Fibroblast of skin of right quadriceps (primary cell): ENCODE measurements at places on chromosomes 16 and 17.
A peak's percentile ranks its signal among the peaks of the same experiment; 100 is the strongest.

DNA sequence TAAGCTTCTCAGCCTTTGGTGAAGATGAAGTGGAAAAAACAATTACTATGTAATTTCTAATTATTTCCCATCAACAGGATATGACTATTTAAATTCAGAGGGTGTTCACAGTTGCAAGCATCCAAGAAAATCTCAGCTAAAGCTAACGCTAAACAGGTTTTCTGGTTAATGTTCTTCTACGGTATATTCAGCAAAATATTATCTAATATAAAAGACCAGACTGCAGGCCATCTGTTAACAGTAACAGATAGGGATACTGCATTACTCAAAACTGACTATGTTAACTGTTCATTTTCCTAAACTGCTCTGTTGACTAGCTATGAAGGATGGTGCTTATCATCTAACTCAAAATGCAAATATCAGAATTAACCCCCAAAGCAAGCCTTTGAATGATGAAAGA is 32.8 kb downstream of the GLG1 start:
- DNase-seq: no peak

DNA sequence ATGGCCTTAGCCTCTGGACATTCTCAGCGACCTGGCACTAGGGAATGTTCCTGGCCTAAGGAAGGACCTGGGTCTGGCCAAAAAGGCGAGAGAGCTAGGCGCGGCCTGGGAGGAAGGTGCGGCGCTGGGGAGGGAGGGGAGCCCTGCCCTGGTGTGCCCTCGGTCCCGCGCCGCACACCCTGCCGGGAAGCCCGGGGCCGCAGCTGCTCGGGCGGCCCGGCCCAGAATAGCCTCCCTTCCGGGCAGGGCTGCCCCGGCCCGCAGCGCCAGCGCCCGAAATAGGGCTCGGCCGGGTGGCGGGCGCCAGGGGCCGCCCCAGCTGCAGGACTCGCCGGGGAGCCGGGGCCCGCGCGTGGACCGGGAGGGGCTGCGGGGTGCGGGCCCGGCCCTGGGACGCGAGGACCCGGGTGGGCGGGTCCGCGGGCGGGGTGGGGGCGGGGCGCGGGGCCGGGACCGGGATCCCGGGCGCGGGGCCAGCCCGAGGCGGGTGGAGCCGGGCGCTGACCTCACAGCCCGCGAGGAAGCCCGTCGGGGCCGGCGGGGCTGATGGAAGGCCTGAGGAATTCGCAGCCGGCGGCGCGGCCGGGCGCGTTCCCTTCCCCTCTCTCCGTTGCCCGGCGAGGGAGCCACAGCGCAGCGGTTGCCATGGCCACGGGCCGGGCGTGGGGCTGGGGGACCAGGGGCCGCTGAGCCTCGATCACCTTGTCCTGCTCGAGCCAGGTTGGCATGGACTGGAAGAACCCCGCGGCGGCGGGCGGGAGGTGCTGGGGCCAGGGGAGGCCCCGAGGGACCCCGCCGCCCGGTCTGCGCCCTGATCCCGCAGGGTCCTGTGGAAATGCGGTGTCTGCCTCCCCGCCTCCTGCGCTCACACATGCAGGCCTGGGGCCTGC is 18.1 kb downstream of the SOCS3 start:
- peak; percentile 81 for DNase-seq

- peak; percentile 54 for DNase-seq
Measured at GRCh38 chr17:20926532-20926931, 116.3 kb downstream of the USP22 start.

DNA sequence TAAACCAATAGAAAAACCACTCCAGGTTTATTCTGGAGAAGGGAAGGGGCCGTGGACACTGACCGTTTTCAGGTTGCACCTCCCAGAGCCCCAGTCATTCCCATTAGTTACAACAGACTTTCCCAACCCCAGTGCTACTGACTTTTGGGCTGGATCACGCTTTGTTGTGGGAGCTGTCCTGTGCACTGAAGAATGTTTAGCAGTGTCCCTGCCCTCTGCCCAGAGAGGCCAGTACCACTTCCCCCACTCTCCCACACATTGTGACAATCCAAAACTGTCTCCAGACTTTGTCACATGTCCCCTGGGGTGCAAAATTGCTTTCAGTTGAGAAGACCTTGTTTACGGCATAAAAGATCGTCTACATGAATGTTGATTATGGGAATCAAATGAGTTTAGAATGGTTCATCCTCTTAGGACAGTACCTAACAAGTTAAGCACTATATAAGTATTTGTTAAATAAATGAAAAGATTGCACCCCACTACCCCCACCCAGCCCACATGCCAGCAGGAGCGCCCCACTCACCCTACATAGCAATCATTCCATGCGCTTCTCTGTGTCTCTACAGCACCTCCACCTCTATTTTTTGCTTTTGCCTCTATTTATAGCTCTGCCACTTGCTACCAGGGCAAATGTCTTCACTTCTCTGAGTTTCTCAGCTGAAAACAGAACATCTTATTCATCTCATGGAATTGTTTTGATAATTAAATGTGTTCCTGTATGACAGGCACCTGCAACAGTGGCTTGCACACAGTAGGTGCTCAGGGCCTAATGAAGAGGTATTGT is 104.9 kb downstream of the AXIN2 start:
- DNase-seq: no peak

DNA sequence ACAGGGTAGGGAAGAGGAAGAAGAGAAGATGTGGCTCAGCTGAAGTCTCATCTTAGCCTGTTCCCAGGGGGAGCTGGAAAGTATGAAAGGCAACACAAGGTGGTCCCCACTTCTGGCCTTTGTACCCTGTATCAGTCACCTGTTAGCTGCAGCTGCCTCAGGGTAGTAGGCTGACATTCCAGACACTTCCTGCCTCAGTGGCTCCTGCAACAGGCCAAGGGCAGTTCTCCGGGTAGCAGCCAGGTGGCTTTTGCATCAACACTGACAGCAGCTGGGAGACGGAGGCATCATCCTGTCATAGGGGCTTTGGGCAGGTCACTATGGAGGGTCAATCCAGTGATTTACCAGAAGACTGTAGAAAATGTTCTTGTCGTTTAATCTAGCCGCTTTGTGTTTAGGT is 124.0 kb downstream of the RGS9 start:
- DNase-seq: no peak

DNA sequence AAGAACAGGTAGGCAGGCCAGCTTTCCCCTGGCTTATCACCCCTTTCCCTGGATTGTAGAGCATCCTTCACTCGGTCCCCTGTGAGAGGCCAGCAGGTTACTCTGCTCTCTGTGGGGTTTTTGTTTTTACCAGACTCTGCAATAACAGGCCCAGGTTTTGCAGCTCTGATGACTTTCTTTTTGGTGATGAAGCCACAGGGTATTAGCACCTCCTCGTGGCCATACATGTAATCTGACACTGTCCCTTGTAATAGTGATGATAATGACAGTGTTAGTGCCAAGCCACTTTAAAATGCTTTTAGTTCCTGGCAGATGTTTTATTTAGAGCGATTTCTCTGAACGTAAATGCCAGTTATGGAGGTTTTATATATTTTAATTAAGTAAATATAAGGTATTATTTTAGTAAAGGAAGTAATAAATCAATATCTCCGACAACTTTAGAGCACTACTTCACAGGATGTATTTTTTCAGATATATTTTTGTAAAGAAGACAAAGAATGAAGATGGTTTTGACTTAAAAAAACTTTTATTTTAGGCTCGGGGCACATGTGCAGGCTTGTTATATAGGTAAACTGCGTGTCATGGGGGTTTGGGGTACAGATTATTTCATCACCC is 38.0 kb upstream of the CPHXL start:
- DNase-seq: peak; percentile 50

GRCh38 chr17:20103454-20104446 is 94.6 kb downstream of the SPECC1 start:
- no peak for DNase-seq

GRCh38 chr16:58516768-58517107 is 1.4 kb downstream of the SETD6 start:
- no peak for DNase-seq

- DNase-seq: no peak
Measured at GRCh38 chr16:83818276-83818675, 10.5 kb downstream of the HSBP1 start.

DNA sequence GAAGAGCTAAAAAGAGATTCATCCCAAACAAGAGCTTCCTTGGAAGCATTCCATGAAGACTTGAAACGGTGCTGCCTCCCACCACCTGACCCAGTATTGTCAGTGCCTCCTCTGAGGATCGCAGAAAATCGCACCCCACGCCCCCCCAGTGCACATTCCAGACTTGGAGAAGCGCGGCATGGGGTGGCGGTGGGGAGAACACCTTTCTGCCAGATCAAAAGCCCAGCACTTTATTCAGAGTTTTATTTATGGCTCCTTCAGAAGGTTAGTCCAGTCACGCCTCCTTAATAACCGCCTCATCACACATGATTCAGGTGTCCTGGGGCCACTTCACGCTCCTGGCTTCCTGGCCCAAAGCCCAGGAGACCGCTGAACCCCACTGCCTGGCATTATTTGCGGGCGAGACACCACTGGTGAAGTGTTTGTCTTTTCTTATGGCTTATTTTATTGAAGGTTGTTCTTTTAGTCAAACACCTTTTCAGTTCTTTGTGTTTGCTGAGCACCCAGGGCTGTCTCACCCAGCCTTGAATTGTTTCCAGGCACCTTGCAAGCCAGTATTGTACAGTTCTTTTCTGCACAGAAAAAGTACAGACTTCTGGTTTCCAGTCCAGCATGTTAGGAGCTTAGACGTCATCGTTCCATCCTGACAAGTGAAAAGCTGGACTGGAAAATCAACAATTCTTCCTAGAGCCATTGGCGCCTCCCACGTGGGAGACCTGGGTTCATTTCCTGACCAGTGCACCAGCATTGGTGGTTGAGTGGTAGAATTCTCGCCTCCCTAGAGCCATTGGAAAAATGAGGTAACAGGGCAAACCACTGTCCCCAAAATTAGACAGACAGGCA is 79.6 kb upstream of the CACNG5 start:
- DNase-seq: no peak

DNA sequence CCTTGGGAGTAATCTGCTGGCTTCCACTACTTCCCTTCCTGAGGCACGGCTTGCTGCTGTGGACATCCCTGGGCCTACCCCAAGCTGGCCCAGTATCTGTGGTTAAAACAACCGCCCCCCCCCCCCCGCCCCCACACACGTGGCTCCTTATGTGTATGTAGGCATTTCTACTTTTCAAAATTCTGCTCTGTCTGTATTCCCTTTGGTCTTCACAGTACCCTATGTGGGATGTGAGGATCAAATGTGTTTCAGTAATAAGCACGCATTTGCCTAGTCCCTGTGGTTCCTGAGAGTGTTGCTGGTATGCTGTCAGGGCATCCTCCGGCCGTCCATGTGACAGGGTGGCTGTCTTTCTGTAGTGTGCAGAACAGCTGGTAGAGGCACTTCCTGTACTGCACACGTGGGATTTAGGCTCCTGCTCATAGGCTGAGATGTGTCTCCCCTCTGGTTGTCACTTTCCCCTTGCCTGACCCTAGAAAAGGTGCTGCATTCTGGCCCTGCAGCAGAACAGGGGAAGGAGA is 2.2 kb downstream of the NT5M start:
- DNase-seq: peak; percentile 30

DNA sequence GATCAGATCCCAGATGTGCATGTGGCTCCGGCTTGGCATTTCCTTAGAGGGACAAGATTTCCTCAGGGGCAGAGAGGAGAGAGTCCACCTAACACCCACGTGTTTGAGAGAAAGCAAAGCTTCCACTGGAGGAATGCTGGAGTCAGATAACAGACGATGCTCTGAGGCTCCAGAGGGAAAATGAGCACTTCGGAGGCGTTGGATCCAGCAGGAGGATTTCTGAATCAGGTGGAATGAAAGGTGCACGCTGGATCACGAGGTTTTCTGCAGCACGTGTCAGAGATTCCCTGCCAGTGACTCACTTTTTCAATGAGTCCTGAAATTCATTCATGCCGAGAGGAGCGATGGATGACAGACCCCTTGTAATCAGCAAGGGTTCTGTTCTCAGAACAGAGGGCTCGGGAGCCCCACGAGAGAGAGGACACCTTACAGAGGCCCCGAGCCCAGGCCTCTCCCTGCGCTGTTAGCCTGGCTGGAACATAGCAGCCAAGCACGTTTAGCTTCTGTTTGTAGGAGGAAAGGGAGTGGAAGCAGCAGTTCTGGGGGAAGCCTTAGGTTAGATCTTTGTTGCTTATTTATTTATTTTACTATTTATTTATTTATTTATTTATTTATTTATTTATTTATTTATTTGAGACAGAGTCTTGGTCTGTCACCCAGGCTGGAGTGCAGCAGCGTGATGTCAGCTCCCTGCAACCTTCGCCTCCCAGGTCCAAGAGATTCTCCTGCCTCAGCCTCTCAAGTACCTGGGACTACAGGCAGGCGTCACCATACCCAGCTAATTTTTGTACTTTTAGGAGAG is 49.3 kb upstream of the JPH3 start:
- DNase-seq: no peak

GRCh38 chr17:51362811-51363585 is 102.7 kb downstream of the UTP18 start:
- DNase-seq: no peak

- peak; percentile 63 for DNase-seq
Measured at GRCh38 chr17:10172241-10172741, 26.1 kb downstream of the GAS7 start.
